H4 (cell line): ENCODE measurements at places on chromosomes 16 and 17. TPM values are rescaled to one million over a fixed set of nuclear protein-coding genes. Genes with fewer than 3 reads are reported as not detected.

DNA sequence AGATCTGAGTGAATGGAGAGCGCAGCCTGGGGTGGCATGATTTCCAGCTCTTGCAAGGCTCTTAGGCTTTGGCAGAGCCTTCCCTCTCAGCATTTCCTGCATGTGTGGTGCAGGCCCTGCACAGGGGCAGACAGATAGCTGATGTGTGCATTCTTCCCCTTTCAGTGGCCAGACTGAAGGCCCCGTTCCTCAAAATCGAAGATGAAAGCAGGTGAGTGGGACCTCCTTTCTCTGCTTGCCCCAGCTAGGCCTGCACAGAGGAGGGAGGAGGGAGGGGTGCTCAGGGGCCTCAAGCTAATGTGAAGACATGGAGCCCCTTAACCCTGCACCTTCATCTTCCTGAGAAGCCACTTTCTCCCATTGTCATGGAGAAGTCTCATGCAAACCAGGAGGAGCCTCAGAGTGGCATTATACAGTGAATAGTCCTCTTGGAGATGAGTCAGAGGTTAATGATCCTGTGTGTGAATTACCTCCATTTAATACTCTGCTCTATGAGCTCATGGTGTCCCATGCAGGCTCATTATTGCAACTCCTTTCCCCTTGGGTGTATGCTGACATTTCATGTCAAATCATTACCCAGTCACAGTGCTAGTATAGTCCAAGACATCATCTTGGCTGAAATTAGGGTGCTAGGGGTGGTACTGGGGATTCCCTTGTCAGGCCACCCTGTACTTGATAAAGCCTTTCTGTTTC is 20.4 kb upstream of the ADAM11 start:
- no peak for DNase-seq

The SULT1A1 gene
- 50.4 and 51.9 TPM in 2 replicates for total RNA-seq

The GLIS2 gene
- total RNA-seq: 0.29 and 0.45 TPM in 2 replicates

DNA sequence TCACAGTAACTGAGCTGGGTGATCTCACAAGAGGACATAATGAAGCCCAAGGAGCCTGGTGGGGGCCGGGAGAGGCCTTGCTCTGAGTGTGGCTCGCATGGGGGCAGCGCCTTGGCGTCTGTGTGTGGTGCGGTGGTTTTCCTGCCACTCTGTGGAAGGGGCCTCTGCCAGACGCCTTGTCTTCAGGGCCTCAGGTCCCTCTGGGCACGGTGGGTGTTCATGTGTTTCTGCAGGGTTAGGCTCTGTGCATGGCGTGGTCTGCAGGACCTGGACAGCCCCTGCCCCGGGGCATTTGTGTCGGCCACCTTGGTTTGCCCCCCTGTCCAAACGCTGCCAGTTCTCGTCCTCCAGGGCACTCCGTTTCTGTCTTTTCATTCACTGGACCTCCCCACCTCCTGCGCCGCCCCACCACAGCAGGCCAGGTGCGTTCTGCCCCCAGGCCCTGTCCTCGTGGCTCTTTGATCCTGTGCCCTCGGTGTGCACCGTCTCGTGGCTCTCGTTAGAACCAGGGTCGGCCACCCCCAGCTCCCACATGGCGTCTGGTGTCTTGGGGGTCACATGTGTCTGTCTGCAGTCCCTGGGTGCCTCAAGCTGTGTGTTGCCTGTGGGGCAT is 43.7 kb upstream of the ZNF750 start:
- no peak for DNase-seq

The TAF1C gene
- 8.1 and 18.4 TPM in 2 replicates for total RNA-seq

DNA sequence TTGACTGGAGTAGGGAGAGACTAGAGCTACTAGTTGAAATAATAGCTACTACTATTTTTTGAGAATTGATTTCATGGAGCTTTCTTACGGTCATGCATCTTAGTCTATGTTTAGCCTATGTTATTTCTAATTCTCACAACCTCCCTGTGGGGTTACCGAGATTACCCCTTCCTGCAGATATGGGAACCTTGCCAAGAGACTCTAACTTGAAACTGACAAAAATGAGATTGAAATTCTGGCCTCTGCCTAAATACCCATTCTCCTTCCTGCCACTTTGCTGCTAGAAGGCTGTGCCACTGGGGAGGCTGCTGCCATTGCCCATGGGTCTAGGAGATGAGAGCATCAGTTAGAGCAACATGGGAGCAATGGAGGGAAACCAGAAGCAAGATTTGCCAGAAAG is 410.3 kb downstream of the CDH13 start:
- DNase-seq: no peak
